Pancreas (tissue), 10 donors: ENCODE measurements at places on chromosomes 11 and 22. TPM values are rescaled to one million over a fixed set of nuclear protein-coding genes. Genes with fewer than 3 reads are reported as not detected.

GRCh38 chr22:20881231-20881630, 22.4 kb downstream of the SNAP29 start:
- no peak overlapping the region for H3K4me3 ChIP-seq
- DNase-seq, result no peak
- H3K4me1 ChIP-seq, result peaks cover 7% of the 10 kb centered on the region
- H3K27me3 ChIP-seq, result no peaks in the 10 kb centered on the region

GRCh38 chr11:64713016-64713707, 9.8 kb downstream of the NRXN2 start:
- no peaks in the 10 kb centered on the region for H3K36me3 ChIP-seq
- no peak overlapping the region for H3K4me3 ChIP-seq
- no peaks in the 10 kb centered on the region for H3K4me1 ChIP-seq
- H3K27me3 ChIP-seq, result no peaks in the 10 kb centered on the region
- no peak overlapping the region for H3K27ac ChIP-seq
- DNase-seq, result no peak

- H3K4me1 ChIP-seq, result no peaks in the 10 kb centered on the region
- no peaks in the 10 kb centered on the region for H3K27me3 ChIP-seq
- H3K27ac ChIP-seq, result no peak overlapping the region
- H3K4me3 ChIP-seq, result no peak overlapping the region
- H3K36me3 ChIP-seq, result no peaks in the 10 kb centered on the region
- DNase-seq, result no peak
These were observed 15.9 kb downstream of the IL10RA start for GRCh38 chr11:118002010-118002540.

DNA sequence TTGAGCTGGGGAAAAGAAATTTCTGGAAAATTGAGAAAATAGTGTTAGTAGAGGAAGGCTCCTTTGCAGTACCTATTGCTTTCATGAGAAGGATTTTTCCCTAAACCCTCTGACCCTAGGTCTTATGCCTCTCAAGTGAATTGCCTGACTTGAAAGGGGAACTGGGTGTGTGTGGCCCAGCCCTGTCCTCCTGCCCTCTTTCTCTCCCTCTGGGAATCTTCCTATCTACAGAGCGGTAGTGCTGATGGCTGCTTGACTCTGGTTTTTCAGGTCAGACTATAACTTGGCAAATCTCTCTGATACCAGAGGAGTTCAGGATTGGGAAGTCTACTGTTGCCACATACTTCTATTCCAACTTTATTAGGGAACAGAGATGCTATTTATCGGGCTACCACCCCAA, 19.2 kb downstream of the CAVIN3 start:
- H3K36me3 ChIP-seq, result no peaks in the 10 kb centered on the region
- H3K4me3 ChIP-seq, result no peak overlapping the region
- no peak overlapping the region for H3K27ac ChIP-seq
- no peak for DNase-seq
- H3K4me1 ChIP-seq, result no peaks in the 10 kb centered on the region

DNA sequence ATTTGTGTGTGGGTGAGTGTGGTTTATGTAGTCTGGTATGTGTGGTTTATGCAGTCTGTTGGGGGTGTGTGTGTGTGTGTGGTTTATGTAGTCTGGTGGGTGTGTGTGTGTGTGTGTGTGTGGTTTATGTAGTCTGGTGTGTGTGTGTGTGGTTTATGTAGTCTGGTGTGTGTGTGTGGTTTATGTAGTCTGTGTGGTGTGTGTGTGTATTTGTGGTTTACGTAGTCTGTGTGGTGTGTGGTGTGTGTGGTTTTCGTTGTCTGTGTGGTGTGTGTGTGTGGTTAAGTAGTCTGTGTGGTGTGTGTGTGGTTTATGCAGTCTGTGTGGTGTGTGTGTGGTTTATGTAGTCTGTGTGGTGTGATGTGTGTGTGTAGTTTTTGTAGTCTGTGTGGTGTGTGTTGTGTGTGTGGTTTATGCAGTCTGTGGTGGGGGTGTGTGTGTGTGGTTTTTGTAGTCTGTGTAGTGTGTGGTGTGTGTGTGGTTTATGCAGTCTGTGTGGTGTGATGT, 26.2 kb upstream of the PARVG start:
- no peak overlapping the region for H3K4me3 ChIP-seq
- no peak for DNase-seq
- no peaks in the 10 kb centered on the region for H3K36me3 ChIP-seq
- H3K27me3 ChIP-seq, result no peaks in the 10 kb centered on the region

GRCh38 chr22:30261134-30261533, 5.5 kb downstream of the OSM start:
- DNase-seq, result peak; percentile 16
- H3K27ac ChIP-seq, result no peak overlapping the region
- no peak overlapping the region for H3K4me3 ChIP-seq
- H3K27me3 ChIP-seq, result no peaks in the 10 kb centered on the region
- no peaks in the 10 kb centered on the region for H3K36me3 ChIP-seq
- H3K4me1 ChIP-seq, result peaks cover 3% of the 10 kb centered on the region

- H3K36me3 ChIP-seq, result peaks cover 37% of the 10 kb centered on the region
- H3K4me3 ChIP-seq, result no peak overlapping the region
- no peaks in the 10 kb centered on the region for H3K27me3 ChIP-seq
- H3K4me1 ChIP-seq, result no peaks in the 10 kb centered on the region
- no peak for DNase-seq
- H3K27ac ChIP-seq, result no peak overlapping the region
These were observed 41.6 kb downstream of the F2 start for GRCh38 chr11:46760429-46761128.

The DSCAML1 gene
- polyA plus RNA-seq, result 1.7 TPM

The SWAP70 gene
- 8.3 TPM for polyA plus RNA-seq

The OR4A5 gene
- polyA plus RNA-seq, result not detected

The SMC1B gene
- polyA plus RNA-seq, result not detected
